Foreskin keratinocyte (primary cell): ENCODE measurements at places on chromosomes 7 and 10. TPM values are rescaled to one million over a fixed set of nuclear protein-coding genes. Genes with fewer than 3 reads are reported as not detected.

- no peak for DNase-seq
These were observed 131.2 kb downstream of the TACC2 start for GRCh38 chr10:122120008-122120744.

GRCh38 chr7:24508316-24508715 is 64.9 kb upstream of the PALS2 start:
- DNase-seq, result no peak

DNA sequence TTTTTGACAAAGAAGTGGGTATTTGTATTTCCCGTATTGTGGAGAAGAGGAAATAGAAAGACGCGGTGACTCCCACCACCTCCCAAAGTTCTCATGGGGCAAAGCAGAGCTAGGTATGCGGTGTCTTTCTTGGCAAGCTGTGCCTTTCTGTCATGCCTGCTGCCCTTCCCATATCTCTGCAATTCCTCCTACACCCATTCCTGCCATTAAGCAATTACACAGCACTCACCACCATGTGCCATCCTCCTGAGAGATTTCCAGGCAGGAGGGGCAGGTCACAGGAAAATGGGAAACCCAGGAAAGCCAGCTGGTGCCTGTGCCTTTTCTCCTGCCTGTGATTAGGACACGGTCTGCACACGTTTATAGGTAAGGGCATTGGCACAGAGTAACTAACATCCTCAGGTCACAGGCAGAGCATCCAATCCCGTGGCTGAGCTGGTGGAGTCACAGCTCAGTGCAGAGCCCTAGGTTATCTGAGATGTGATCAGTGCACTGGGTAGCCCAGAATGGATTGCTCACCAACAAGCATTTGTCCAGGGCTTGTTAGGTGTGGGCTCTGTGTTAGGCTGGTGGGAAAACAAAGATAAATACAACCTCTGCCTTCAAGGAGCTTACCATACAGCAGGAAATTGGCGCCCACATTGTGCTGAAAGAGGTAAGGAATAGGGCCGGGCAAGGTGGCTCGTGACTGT is 9.4 kb upstream of the CRTAC1 start:
- no peak for DNase-seq

GRCh38 chr10:90051053-90051452 is 349.7 kb downstream of the KIF20B start:
- no peak for DNase-seq

Gene WNT8B
- not detected in 2 replicates for total RNA-seq
